ENCODE measurements at places on chromosomes 4 and X.

DNA sequence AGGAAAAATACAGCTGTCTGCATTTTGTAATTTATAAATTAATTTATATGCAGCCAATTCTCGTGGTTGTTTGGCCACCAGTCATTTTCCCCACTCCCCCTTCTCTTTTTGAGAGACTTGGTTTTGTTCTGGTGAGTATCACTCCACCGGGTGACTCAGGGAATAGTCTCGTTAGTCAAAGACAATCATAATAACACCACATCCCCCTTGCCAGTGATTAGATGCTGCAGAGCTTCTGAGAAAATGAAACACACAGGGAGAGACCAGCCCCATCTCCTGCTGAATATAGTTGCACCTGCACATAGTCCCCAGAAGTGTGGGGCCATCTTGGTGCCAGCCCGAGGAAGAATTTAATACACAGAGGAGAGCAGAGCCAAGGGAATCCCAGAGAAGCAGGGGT is 8.0 kb upstream of the FNIP2 start:
- no peak for DNase-seq

GRCh38 chr4:107213410-107213809 is 177.3 kb upstream of the DKK2 start:
- no peak for DNase-seq

DNA sequence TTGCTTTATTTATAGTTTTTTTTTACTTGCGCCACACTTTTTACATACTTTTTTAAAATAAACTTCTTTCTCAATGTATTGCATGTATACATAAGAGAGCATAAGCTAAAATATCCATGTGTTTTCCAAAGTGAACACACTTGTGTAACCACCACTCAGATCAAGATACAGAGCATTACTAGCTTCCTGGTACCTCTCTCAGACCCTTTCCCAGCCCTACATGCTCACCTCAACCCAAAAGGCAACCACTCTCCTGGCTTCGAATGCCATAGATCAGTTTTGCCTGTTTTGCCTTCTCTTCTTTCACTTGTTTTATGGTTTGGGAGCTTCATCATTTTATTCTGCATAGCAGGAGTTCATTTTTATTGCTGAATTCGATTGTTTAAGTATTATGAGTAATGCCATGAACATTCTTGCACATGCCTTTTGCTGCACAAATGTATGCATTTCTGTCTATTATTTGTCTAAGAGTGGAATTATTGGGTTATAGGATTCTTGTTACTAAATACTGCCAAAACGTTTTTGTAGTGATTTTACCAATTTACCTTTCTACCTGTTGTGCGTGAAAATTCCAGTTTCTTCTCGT is 45.9 kb upstream of the NUDT6 start:
- no peak for DNase-seq

DNA sequence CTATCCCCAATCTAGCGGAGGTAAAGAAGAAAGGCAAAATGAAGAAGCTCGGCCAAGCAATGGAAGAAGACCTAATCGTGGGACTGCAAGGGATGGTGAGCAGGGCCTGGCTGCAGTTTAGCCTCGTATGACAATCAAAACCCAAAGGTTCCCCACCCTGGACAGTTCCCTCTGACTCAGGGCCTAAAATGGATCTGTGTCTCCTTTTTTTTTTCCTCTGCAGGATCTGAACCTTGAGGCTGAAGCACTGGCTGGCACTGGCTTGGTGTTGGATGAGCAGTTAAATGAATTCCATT is 986 bp downstream of the HDAC6 start:
- no peak for DNase-seq

GRCh38 chr4:40825014-40825838 is 75.5 kb downstream of the NSUN7 start:
- DNase-seq = no peak

- DNase-seq = no peak
Observed at GRCh38 chr4:140556372-140557085, 12.2 kb downstream of the UCP1 start.

DNA sequence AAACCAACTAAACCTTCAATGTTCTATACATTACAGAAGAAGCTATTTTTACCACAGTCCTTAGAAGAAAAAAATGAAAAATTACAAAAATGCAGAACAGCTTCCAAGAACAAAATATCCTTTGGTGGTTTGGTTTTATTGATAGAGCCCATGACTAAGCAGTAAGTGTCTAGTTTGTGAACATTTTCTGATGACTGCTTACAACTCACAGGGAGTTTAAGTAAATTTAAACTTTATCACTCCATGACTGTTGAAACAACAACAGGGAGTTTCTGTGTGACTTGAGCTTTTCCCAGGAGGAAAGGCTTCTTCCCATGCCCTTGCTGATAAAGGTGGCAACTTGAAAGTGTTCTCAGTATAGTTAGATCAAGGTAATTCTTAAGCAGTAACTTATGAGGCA is 2.9 kb downstream of the PF4 start:
- DNase-seq = no peak

DNA sequence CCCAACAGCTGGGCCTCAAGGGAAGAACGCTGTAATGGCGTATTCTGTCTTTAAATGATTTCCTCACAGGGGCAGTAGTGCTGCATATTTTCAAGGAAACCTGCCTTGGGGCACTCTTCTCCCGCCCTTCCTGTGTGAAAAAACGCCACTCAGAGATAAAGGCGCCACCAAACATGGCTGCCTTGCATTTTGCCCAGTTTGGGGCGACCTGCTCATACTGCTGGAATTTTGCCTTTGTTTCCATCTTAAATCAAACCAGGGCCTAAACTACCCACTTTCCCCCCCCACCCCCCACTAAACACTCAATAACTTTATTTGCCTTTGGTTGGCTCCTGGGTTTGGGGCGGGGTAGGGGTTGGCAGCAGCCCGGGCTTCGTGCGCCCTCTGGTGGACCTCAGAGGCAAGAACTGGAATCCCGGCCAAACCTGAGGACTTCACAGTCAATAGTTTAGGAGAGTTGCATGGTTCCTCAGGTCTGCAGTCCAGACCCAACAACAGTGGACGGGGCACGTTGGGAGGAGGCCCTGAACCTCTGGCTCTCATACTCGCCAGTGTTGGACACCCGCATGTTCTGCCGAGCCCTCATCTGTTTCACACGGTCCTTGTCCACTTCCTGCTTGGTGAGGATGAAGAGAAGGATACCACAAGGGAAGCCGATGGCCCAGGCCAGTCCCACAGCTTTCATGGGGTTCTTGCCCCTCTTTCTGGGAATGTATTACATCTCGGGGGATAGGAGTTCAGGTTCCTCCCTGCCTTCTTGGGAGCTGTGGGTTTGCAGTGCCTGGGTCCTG is 220.1 kb upstream of the STK26 start:
- no peak for DNase-seq

- DNase-seq = no peak
Observed at GRCh38 chr4:71609167-71609566, 174.7 kb downstream of the GC start.

- no peak for DNase-seq
Observed at GRCh38 chrX:19727887-19728648, 159.3 kb downstream of the SH3KBP1 start.

- DNase-seq = no peak
Observed at GRCh38 chr4:4775493-4776004, 83.9 kb upstream of the MSX1 start.

DNA sequence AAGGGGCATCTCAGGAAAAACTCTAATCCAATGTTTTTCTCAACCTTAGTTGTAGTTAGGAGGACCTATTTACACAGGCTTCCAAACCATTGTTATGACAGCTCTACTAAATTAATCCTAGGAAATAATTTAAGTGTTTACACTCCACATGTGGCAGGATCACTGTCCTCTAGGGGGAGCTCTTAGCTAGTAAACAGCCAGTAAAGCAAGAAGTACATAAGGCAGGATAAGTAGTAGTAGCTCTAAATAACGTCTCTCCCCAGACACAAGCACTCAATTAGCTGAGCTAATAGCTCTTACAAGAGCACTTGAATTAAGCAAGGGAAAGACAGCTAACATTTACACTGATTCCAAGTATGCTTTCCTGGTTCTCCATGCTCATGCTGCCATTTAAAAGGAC is 37.3 kb downstream of the NUDT11 start:
- no peak for DNase-seq

GRCh38 chr4:15690020-15690809 is 8.6 kb downstream of the FAM200B start:
- no peak for DNase-seq

- DNase-seq = no peak
Observed at GRCh38 chrX:15151267-15152186, 118.4 kb downstream of the ASB9 start.

GRCh38 chr4:125060376-125060775 is 254.4 kb upstream of the FAT4 start:
- DNase-seq = no peak

DNA sequence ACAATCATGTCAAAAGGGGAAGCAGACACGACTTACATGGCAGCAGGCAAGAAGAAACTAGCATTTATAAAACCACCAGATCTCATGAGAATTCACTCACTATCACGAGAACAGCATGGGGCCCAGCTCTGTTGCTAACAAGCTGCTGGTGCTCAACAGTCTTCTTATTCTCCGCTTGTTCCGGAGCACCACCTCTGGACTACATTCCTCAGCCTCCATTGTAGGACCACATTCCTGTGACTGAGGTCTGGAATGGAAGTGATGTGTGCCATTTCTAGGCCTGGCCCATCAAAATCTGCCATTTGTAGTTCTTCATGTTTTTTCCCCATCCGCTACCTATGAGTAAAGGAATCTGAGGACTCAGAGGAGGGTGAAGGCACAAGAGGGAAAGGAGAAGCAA is 111.5 kb upstream of the PTCHD1 start:
- DNase-seq = no peak

GRCh38 chrX:130079824-130080406 is 30.4 kb downstream of the ELF4 start:
- DNase-seq = peak; percentile 58

- no peak for DNase-seq
Observed at GRCh38 chrX:17247144-17247543, 127.9 kb upstream of the NHS start.

DNA sequence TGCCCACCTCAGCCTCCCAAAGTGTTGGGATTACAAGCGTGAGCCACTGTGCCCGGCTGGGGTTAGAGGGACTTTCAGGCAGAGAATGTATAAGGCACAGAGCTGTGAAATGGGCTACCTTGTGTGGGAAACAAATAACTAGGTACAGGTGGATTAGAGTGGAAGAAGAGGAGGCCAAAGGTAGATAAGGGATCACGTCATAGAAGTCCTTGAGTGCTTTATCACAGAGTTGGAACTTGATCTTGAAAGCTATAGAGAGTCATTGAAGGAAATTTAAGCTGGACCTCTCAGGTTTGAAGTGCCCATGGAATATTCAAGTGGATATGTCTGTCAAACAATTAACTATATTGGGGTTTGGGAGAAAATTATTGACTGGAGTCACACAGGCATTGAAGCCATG is 8.4 kb downstream of the N4BP2 start:
- no peak for DNase-seq

DNA sequence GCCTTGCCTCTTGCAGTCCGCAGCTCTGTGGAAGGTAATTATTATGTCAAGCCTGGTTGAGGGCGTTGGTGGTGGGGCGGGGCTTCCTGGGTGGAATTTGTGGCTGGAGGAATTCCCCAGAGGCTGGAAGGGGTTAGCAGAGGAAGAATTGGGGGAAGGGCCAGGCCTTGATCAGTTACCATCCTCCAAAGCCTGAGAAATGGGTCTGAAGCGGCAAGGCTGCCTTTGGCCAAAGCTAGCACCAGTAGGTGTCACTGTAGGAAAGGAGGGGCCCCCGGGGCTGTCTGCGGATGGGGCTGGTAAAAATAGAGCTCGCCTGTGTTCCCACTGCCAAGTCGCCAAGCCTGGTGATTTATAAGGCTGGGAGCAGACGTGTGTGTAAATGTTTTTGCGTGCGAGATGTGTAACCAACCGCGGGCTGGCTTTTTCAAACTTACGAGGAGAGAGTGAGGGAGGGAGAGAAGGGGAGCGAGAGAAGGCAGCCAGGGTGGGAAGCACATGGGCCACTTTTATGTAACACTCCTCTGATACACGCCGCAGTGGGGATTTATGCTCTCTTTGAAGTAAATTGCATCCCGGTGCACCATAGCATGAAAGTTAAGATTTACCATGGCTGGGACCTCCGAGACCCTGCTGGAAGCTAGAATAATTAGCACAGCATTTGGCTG is 367.0 kb downstream of the BCOR start:
- DNase-seq = peak; percentile 62

DNA sequence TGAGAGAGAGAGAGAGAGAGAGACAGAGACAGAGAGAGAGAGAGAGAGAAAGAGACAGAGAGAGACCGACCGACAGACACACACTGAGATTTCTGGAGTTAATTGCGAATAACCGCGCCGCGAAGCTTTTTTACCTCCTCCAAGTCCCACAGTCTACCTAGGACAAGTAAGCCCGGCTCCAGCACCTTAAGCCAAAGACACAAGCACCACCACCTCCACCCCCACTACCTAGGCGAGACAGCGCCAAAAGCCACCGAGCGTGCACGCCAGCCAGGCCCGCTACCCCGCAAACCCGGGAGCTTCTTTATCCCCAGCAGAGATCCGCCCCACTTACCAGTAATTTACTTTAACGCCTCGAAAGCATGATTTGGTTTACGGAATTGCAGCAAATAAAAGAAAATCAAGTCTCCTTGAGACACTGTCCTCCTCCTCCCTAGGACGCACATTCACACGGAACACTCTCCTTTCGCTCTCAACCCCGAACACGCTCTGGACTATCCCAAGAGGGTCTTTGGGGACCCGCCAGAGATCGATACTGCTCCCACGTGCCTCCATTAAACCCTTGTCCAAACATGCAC is 649.6 kb upstream of the DIPK2B start:
- DNase-seq = peak; percentile 20

GRCh38 chrX:121064579-121064978 is 17.2 kb downstream of the GLUD2 start:
- DNase-seq = no peak

- no peak for DNase-seq
Observed at GRCh38 chr4:6957994-6958393, 48.4 kb downstream of the TBC1D14 start.

DNA sequence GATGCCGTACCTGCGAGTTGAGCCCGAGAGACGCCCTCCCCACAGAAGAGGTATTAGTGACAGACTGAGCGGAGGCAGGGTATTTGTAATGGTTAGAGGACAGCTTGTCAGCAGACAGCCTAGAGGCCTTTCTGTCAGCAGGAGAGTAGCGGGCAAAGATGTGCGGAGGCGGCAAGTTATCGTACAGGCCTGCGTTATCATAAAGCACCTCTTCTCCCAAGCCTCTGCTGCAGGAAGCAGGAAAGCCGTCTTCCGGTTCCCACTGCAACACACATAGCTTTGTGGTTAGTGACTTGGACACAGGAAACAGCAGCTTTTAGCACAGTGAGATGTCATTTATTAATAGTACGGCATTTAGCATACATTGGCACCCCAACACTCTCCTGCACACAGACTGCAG is 158.3 kb downstream of the AFAP1 start:
- DNase-seq = no peak
